ENCODE measurements at places on chromosomes 7 and 10.

DNA sequence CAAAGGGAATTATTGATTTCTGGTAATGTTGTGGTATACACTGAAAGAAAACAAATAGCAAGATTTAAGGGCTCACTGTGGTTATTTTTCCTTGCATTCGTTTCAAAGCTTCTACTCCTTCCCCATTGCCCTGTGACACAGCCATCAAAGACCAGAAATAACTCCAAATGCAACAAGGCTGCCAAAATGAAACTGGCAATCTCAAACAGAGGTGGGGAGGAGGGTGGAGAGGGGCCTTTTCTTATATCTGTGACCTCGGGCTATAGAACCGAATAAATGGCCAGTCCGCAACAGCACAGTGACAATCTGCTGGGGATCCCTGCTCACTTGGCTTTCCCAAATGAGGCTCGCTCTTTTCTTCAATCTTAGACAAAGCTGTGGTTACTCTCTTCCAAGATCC, 17.4 kb upstream of the SPOCK2 start:
- no peak for DNase-seq

DNA sequence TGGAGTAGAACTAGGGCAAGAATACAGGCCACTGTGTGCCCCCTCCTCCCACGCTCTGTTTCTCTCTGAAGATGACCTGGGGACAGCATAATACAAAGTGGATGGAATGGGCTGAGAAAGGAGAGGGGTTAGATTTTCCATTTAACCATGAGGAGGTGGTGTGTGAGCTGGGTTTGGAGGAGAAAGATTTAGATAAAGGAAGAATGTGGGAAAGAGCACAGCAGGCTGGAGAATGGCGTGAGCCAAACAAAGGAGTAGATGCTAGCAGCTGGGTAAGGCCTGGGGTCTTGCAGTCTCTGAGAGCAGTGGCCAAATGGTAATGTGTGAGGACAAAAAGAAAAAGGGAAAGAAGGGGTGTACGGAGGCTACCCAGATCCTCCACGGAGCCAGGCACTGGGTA, 8.6 kb downstream of the PNLIPRP2 start:
- DNase-seq, result no peak

DNA sequence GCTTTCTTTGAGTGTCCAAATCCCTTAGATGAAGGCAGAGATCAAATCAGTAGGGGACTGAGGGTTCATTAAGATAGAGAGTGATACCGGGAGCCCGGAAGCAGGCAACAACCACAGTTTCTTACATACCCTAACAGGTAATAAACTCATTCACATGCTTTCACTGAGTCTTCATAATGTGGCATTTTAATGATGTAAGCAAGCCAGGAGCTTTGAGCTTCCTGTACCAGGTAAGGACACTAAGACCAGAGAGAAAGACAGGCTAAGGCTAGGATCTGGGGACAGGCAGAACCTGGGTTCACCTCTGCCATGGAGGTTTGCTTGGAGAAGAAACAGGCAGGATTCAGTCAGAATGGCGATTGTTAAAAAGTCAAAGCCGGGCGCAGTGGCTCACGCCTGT, 618.3 kb downstream of the GALNT17 start:
- no peak for DNase-seq

- no peak for DNase-seq
Observed at GRCh38 chr10:35043796-35044344, 46.3 kb downstream of the CUL2 start.

GRCh38 chr7:141945356-141945755, 1.4 kb downstream of the CLEC5A start:
- peak; percentile 85 for DNase-seq

Measured in common myeloid progenitor, CD34-positive (primary cell).